Osteoblast (primary cell): ENCODE measurements at places on chromosomes 16 and 17. TPM values are rescaled to one million over a fixed set of nuclear protein-coding genes. Genes with fewer than 3 reads are reported as not detected.

Gene TM4SF5
- not detected in 2 replicates for total RNA-seq

DNA sequence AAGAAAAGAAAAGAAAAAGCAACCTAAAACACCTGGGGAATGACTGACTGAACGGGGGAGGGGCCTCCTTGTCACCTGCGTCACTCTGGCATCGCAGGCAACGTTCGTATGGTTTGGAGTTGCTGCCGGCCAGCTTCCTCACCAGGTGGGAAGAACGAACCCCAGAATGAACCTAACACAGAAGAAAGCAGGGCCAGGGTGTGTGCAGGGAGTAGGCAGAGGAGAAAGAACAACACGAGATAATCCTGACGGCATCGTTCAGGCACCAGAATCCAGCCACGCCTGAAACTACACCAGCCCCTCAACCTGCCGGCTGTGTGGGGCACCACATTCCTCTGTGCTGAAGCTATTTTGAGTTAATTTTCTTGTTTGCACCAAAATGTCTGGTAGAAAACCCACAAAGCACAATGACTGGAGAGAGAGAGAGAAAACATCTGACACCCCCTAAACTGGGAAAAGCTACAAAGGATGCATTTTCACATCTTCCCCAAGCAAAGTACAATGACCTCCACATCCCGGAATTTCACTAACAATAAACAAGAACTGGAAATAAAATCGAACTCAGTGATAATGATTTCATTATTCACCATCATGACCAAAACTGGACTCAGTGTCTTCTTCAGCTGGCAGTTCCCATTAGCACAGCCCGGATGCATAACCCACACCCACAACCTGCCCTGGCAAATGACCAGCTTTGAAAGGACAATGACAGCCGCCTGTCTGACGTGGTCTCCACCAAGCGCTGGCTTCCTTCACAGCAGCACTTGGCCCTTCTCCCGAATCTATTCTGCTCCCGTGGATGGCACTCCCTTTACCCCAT lies 23.6 kb downstream of the RAB40B start:
- no peaks in the 10 kb centered on the region for H3K27me3 ChIP-seq
- no peak overlapping the region for H3K4me3 ChIP-seq
- DNase-seq: peak; percentile 63
- no peaks in the 10 kb centered on the region for H3K36me3 ChIP-seq
- H3K27ac ChIP-seq: no peak overlapping the region

DNA sequence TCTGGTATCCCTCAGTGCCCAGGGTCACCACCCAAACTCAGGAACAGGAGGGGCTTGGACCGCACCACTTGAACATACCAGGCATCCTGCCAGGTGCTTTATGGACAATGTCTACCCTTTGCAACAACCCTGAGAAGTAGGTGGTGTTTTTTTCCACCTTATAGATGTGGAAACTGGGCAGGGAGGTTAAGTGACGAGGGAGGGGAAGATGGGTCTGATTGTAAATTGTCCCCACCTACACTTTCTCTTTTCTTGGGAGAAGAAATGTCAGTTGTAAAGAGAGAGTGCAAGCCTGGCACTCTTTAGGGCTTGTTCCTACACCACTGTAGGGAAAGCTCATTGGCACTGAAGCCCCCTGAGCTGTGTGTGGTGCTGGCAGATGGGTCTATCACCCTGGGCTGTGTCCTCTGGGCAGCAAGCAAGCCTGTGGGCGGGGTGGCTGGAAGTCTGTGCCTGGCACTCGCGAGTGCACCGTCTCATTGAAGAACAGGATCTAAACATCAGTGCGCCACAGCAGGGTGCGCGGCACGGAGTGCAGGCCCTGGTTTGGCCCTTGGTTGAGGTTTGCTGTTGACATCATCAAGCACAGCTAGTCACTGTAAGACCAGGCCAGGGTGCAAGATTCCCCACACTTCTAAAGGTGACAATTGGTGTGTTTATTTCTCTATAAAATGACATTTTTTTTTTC lies 15.1 kb downstream of the NOD2 start:
- no peak for DNase-seq
- H3K36me3 ChIP-seq: no peaks in the 10 kb centered on the region
- no peak overlapping the region for H3K4me3 ChIP-seq
- no peak overlapping the region for H3K27ac ChIP-seq

GRCh38 chr16:74999219-74999608 lies 390 bp downstream of the ZNRF1 start:
- H3K27ac ChIP-seq: no peak overlapping the region
- peak overlapping the region; percentile 84 for H3K4me3 ChIP-seq
- peak; percentile 90 for DNase-seq
- H3K27me3 ChIP-seq: no peaks in the 10 kb centered on the region

Gene TBC1D3D
- total RNA-seq: not detected in 2 replicates

Gene RNU2-1
- not detected in 2 replicates for total RNA-seq

GRCh38 chr17:50902372-50903353 lies 36.5 kb upstream of the TOB1 start:
- H3K36me3 ChIP-seq: no peaks in the 10 kb centered on the region

GRCh38 chr16:48536614-48537200 lies 73.3 kb downstream of the N4BP1 start:
- H3K27me3 ChIP-seq: no peaks in the 10 kb centered on the region
- peaks cover 13% of the 10 kb centered on the region for H3K36me3 ChIP-seq
- peak overlapping the region; percentile 68 for H3K27ac ChIP-seq
- DNase-seq: peak; percentile 88
- peak overlapping the region; percentile 33 for H3K4me3 ChIP-seq

DNA sequence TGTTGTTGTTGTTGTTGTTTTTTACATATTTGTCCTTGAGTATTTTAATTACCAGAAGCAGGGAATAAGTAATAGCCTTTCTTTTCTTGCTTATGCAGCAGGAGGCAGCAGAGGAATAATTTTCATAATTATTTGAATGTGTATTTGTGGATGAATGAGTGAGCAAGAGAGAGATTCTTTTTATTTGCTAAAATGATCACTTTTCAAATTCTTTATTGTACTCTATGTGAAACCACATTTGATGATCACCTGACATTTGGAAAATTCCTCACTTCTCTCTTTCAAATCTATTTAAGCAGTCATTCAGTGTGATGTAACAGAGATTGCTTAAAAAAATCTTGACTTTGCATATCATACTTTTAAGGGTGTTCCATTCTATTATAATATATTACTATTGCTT lies 223.6 kb downstream of the BCAS3 start:
- H3K4me3 ChIP-seq: no peak overlapping the region
- H3K36me3 ChIP-seq: no peaks in the 10 kb centered on the region
- no peaks in the 10 kb centered on the region for H3K27me3 ChIP-seq

Gene SULT1A2
- not detected in 2 replicates for total RNA-seq

GRCh38 chr16:57167538-57167937 lies 18.3 kb downstream of the PSME3IP1 start:
- H3K27me3 ChIP-seq: no peaks in the 10 kb centered on the region
- no peaks in the 10 kb centered on the region for H3K4me1 ChIP-seq
- no peak overlapping the region for H3K27ac ChIP-seq
- no peak overlapping the region for H3K4me3 ChIP-seq

DNA sequence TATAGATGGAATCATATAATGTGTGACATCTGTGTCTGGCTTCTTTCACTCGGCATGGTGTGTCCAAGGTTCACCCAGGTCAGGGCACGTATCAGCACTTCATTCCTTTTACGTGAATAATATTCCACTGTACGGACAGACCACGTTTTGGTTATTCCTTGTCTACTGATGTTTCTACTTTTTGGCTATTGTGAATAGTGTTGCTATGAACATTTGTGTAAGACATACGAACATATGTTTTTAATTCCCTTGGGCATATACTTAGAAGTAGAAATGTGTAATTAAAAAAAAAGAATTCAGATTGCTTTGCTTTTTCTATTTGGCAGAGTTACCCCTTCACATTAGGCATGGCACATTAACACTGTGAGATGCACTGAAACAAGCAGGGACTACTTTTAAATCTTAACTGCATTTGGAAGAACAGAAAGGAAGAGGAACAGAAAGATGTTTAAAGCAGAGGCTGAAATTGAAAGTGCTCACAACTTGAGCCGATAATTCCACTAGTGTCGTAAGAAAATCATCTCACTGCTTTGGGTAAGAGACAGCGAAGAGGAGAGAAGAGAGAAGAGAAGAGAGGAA lies 105.3 kb downstream of the VPS53 start:
- no peaks in the 10 kb centered on the region for H3K4me1 ChIP-seq
- H3K36me3 ChIP-seq: peaks cover 8% of the 10 kb centered on the region
- H3K27ac ChIP-seq: no peak overlapping the region
- H3K4me3 ChIP-seq: no peak overlapping the region
- peak; percentile 29 for DNase-seq

Gene LIMD2
- total RNA-seq: 4.3 and 5.9 TPM in 2 replicates

- H3K27ac ChIP-seq: peak overlapping the region; percentile 48
- H3K4me1 ChIP-seq: peaks cover 24% of the 10 kb centered on the region
- H3K4me3 ChIP-seq: peak overlapping the region; percentile 95
- H3K36me3 ChIP-seq: peaks cover 6% of the 10 kb centered on the region
- DNase-seq: no peak
- no peaks in the 10 kb centered on the region for H3K27me3 ChIP-seq
These were observed 372 bp upstream of the NDE1 start for GRCh38 chr16:15649727-15650018.

- no peaks in the 10 kb centered on the region for H3K27me3 ChIP-seq
- peak; percentile 95 for DNase-seq
- no peaks in the 10 kb centered on the region for H3K36me3 ChIP-seq
- peak overlapping the region; percentile 12 for H3K4me3 ChIP-seq
- peaks cover 31% of the 10 kb centered on the region for H3K4me1 ChIP-seq
These were observed 198.9 kb downstream of the ZFHX3 start for GRCh38 chr16:72848759-72849664.

DNA sequence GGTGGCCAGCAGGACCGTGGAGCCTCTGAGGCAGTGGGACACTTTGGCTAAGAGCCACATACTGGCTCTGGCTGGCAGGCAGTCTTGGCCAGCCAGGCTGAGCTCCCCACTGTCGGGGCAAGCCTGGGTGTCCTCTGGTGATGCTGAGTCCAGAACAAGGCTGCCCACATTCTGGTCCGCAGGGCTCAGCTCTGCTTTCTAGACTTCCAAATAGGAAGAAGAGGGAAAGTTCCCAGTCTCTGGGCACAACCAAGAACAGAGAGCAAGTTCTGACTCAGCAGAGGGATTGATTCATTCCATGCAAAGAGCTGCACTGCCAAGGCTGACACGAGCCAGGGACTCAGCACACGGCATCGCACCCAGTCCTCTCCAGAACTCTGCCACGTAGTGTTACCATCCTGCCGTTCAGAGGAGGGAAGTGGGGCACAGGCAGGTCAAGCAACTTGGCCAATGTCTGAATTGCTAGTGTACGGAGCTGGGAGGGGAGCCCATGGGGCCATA lies 58.9 kb downstream of the NOS2 start:
- H3K27me3 ChIP-seq: peaks cover 3% of the 10 kb centered on the region
- no peak for DNase-seq
- H3K36me3 ChIP-seq: no peaks in the 10 kb centered on the region
- H3K27ac ChIP-seq: no peak overlapping the region

DNA sequence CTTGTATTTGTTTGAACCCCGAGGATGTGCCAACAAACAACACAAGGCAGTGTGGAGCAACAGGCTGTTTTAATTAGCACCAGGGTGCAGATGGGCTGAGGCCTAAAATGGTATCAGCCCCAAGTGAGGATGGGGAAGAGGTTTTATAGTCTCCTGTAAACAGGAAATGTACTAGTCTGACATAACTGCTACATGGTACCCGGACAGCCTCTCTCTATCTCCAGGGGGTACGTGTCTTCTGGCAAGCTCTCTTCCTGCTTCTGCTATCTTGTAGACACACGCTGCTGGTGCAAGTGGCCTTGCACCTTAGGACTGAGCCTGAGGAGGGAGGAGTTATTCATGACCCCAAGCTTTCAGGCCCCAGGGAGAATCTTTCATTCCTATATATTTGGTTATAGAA lies 2451.0 kb downstream of the TP53TG3F start:
- H3K36me3 ChIP-seq: no peaks in the 10 kb centered on the region
- H3K4me3 ChIP-seq: no peak overlapping the region
- H3K27me3 ChIP-seq: no peaks in the 10 kb centered on the region
- H3K4me1 ChIP-seq: no peaks in the 10 kb centered on the region
- peak; percentile 38 for DNase-seq

DNA sequence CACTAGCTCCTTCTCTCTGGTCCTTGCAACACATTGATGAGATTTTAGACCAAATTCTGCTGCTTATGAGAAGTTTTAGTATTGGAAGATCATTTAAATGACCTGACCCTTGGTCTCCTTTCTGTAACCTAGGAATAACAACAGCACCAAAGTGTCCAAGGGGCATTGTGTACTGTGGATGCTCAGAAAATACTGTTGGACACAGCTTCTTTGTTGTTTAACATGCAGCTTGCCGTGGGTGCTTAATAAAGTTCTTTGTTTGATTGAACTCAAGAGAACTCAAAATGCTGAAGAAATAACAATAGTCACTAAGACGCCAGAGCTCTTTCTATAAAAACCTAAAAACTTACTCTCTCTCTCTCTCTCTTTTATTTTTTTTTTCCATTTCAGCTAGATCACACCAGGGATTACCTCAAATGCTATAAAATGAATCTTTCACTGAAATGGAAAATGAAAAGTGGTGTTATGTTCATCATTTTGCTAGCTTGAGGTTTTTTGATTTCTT lies 548.9 kb upstream of the CDH8 start:
- H3K36me3 ChIP-seq: no peaks in the 10 kb centered on the region
- no peaks in the 10 kb centered on the region for H3K4me1 ChIP-seq
- no peak overlapping the region for H3K4me3 ChIP-seq
- no peak overlapping the region for H3K27ac ChIP-seq
- no peak for DNase-seq
- H3K27me3 ChIP-seq: no peaks in the 10 kb centered on the region

Gene SLC47A1
- 0.88 and 1.1 TPM in 2 replicates for total RNA-seq

GRCh38 chr17:60252459-60252858 lies 102.7 kb downstream of the CA4 start:
- H3K4me3 ChIP-seq: no peak overlapping the region
- no peaks in the 10 kb centered on the region for H3K27me3 ChIP-seq
- H3K4me1 ChIP-seq: peaks cover 7% of the 10 kb centered on the region

Gene PLXDC1
- total RNA-seq: 2.9 and 3.8 TPM in 2 replicates

DNA sequence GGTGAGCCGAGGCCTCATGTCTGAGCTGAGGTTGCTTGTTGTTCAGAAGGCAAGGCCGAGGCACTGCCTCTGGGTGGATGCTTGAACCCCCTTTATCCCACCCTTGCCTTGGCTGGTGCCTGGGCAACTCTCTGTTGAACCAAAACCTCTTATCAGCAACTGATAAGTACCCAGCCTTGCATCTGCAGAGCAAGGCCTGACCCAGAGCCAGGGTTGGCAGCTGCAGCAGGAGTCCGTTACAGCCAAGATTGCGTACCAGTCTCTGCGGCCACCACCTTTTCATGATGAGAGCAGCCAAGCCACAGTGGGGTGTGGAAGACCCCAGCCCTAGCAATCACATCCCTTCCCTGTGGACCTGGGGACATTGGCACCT lies 118.3 kb downstream of the RAB11FIP4 start:
- no peaks in the 10 kb centered on the region for H3K27me3 ChIP-seq
- no peak overlapping the region for H3K4me3 ChIP-seq
- H3K36me3 ChIP-seq: no peaks in the 10 kb centered on the region
- no peak overlapping the region for H3K27ac ChIP-seq
- H3K4me1 ChIP-seq: peaks cover 7% of the 10 kb centered on the region
